HFF-Myc (cell line): ENCODE measurements at places on chromosomes 16 and 17.

DNA sequence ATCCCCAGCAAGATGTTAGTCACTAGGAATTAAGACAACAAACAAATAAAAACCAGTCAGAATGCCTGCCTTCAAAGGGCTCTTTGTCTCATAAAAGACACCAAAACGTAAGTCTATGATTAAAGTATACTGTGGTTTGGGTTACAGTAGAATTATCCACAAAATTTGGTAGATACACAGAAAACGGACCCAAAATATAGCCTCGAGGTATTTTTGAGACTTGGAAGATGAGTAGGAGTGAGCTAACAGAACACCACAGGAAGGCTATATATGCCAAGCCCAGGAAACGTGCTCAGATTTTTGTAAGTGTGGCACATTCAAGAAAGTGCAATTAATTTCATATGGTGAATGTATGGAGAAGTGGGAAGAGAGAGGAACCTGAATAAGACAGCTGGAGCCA is 831.4 kb downstream of the CDH11 start:
- DNase-seq, result no peak

GRCh38 chr17:4856937-4857314 is 23.8 kb downstream of the MINK1 start:
- DNase-seq, result no peak

DNA sequence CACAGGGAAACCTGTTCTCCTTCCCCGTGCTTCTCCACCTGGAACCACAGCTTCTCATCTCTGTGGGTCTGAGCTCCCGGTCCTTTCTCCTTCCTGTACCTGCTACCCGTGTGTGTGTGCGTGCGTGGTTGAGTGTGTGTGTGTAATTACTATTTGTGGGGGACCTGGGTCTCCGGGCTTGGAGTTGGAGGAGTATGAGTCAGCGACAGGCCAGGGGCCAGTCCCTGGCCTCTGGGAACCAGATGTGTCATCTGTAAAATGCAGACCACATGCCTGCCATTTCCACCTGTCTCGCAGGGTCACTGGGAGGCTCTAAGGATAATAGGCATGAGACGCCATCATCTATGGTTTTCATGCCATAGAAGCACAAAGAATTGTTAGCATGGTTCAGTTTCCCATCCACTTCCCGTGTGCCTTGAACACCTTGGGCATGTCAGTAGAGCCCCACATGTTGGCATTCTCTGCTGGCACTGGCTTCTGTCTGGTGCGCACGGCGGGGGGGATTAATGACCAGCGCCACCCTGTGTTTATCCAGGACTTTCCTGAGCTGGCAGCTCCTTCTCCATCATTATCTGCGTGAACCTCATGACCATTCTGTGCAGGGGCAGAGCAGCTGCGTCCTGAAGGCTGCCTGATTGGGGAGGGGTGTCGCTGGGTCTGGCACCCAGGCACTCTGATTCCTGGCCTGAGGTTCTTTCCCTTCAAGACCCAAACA is 1.5 kb downstream of the ZNF205 start:
- no peak for DNase-seq

GRCh38 chr16:84795329-84796053 is 24.3 kb upstream of the CRISPLD2 start:
- peak; percentile 69 for DNase-seq

- DNase-seq, result no peak
Observed at GRCh38 chr17:72931635-72932034, 160.9 kb downstream of the SLC39A11 start.

DNA sequence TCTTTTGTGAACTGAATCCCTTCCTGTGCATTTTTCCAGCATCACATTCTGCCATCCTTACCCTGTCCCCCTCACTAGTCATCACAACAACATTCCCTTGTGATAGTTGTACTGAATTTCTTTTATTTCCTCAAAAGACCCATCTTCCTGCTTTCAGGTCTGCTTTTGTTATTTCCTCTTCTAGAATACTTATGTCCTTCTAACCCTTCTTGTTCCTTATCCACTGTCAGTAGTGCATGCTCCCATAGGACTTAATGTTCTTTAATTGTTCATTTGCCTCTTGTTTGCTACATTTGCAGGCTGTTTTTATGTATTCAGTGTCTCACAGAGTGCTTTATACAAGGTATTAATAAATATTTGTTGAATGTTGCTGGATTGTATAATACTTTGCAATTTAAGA is 73.0 kb downstream of the BCAS3 start:
- DNase-seq, result no peak

GRCh38 chr17:30443721-30444120 is 33.5 kb upstream of the GOSR1 start:
- DNase-seq, result no peak

GRCh38 chr16:3690470-3690928 is 26.8 kb downstream of the TRAP1 start:
- peak; percentile 91 for DNase-seq

DNA sequence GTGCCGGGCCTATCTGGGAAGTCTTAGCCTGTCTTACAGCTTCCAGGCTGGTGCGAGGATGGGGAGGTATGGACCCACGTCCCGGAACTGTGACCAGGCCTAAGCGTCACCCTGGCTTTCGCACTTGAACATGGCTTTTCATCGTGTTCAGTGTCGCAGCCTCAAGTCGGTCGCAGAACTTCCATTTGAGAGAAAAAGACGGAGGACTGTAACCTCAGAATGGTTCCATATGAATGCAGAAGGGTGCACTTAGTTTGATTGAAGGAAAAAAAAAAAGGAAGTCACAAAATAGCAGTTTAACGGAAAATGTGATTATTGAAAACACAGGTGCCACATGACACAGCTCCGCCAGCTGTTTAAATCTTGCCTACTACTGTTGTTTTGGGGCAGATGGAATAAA is 30.2 kb upstream of the JPT2 start:
- DNase-seq, result no peak

GRCh38 chr17:4118015-4118743 is 24.7 kb downstream of the ZZEF1 start:
- no peak for DNase-seq

- no peak for DNase-seq
Observed at GRCh38 chr17:68634345-68634876, 33.2 kb upstream of the FAM20A start.

GRCh38 chr17:17326275-17326875 is 23.2 kb downstream of the NT5M start:
- DNase-seq, result no peak

DNA sequence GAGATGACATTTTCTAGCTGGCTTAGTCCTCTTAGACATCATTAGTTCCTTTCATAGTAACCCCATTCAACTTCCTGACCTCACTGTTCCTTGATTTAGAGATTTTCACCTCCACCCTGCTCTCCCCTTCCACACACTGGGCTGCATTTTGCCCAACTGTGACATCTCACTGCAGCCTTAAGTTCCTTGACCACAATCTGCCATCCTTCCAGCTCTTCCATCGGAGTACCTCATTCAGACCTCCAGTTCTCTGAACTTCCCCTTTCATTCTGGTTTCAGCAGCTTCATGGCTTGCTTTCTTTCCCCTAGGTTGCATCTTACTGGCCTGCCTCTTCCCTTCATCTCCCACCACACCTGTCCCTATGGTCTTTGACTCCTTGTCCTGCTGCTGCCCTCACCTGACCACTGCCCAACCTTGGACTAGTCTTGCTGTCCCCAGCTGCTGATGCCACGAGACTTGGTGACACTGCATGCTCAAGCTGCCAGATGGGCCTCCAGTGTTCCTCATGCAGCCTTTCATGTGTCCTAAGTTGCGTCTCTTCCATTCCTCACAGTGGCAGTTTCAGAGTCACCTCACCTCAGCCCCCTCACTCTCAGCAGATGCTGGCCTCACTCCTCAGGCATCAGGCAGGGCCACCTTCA is 40.8 kb downstream of the NUP88 start:
- DNase-seq, result no peak

- no peak for DNase-seq
Observed at GRCh38 chr17:64152428-64153125, 22.6 kb upstream of the ERN1 start.

- DNase-seq, result no peak
Observed at GRCh38 chr16:914440-914839, 56.3 kb downstream of the LMF1 start.

DNA sequence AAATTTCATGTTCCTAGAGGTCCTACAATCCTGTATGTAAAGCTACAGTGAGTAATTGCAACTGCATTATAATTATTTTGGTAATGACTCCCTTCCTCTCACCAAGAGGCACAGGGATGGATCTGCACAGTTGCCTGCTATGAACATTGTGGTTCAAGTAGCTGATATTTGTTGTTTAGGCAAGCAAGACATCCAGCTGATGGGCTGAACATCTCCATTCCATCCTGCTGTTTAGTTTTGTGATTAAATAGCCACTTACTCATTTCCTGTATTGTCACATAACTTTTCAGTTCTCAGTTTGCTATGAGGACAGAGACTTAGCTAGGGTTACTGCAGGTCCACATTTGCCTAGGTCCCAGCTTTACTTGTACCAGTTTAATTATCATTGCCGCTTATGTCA is 181.2 kb upstream of the TBX2 start:
- no peak for DNase-seq

GRCh38 chr16:80852261-80852872 is 48.0 kb upstream of the CDYL2 start:
- no peak for DNase-seq

DNA sequence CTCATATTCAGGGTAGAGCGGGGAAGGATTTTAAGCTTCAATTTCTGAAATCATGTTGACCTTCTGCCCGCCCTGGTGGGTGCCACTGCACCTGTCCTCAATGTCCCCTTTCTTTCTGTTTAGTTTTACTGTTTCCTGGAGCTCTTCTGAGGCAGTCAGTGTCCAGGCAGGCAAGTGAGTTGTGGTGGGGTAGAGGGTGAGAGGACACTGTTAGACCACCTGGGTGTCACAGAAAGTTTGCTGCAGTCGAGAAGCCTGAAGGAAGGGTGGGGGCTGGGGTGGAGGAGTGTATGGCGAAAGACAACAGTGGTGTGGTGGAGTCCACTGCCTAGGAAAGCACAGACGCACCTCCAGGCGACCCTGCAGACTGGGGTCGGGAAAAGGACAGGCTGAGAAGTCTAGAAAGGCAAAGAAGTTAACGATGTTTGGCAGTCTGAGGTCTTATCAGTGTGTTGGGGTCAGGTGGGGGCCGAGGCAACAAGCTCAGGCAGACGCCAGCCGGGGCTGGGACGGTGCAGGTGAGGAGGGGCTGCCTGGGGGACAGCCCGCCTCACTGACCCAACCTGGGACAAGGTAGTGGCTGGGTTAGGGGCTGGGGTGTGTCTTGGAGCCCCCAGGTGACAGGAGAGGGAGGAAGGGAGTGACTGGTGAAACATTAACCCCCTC is 23.3 kb upstream of the HOXB13 start:
- no peak for DNase-seq

- DNase-seq, result no peak
Observed at GRCh38 chr17:31494259-31495021, 103.0 kb downstream of the RAB11FIP4 start.

DNA sequence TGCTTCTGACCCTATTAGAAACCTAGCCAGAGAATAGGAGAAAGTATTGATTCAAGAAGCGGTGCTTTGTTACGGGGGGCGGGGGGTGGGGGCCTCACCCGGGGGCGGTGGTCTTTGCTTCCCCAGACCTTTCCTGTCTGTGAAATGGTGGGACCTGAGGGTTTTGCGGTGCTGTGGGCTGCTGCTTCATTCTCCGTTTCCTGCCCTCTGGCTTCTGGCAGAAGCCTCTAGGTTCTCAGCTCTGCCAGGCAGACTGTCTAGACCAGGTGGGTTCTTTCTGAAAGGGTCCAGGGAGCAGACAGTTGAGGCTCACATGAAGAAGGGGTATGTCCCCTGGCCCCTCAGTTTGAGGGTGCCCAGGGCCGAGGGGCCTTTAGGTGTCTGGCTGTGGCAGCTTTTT is 14.0 kb downstream of the GSE1 start:
- no peak for DNase-seq

GRCh38 chr16:50702725-50703124 is 9.3 kb downstream of the NOD2 start:
- no peak for DNase-seq

DNA sequence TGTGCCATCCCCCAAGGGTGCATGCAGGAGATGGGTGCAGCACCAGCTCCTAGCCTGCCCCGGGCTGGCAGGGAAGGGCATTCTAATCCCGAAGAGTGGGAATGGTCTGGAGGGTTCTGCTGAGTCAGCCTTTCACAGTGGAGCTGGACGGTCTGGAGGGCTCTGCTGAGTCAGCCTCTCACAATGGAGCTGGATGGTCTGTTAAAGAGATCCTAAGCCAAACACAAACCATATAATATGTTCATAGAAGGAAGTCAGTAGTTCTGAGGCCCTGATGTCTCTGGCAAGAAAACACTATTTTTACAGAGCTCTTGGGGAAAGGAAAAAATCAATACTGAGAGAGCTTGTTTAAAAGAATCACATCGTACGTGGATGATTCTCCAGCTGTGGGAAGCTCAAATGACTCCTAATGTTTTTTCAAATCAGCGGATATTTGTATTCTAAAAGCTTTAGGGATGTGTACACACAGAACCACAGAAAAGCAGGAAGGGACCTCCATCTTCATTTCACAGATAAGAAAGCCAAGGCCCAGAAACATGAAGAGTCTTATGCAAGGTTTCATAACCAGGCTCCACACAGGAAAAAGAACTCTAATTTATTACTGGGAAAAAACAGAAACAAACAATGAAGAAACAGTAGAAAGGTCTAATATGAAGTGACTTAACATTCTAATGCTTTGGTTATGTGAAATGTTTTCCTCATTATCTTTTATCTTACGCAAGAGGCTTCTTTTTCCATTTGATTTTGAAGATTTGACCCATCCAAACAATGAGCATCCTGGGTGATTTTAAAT is 176.3 kb downstream of the VPS53 start:
- DNase-seq, result no peak

GRCh38 chr16:15502041-15502725 is 67.8 kb downstream of the BMERB1 start:
- DNase-seq, result peak; percentile 87

GRCh38 chr17:27559506-27560481 is 71.2 kb upstream of the LGALS9 start:
- peak; percentile 75 for DNase-seq

- DNase-seq, result no peak
Observed at GRCh38 chr16:3780570-3780969, 63.2 kb upstream of the TRAP1 start.

DNA sequence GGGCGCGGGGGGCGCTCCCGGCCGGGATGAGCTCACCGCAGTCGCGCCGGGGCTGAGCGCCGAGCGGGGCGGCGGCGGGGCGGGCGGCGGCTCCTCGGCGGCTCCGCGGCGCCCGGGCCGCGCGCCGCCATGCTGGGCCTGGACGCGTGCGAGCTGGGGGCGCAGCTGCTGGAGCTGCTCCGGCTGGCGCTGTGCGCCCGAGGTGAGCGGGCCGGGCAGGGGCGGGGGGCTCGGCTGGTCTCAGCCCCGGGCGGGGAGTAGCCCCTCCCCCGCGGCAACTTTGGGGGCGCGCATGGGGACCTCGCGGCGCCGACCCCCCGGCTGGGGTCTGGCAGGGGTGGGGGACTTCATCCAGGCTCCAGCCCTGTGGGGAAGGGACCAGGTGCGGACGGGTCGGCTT is at the start of gene ARHGDIG:
TSS of gene ARHGDIG (plus strand) at position 40 of the 400 bp plus-strand sequence. CDS start at position 130, 90 bp downstream.
- no peak for DNase-seq

GRCh38 chr16:53779186-53779585 is 75.2 kb downstream of the FTO start:
- no peak for DNase-seq

- peak; percentile 74 for DNase-seq
Observed at GRCh38 chr16:86761111-86762031, 183.0 kb downstream of the FOXL1 start.
